ENCODE measurements at places on chromosomes 12 and 14.

GRCh38 chr14:55807881-55808379, 227.9 kb downstream of the KTN1 start:
- DNase-seq = no peak

DNA sequence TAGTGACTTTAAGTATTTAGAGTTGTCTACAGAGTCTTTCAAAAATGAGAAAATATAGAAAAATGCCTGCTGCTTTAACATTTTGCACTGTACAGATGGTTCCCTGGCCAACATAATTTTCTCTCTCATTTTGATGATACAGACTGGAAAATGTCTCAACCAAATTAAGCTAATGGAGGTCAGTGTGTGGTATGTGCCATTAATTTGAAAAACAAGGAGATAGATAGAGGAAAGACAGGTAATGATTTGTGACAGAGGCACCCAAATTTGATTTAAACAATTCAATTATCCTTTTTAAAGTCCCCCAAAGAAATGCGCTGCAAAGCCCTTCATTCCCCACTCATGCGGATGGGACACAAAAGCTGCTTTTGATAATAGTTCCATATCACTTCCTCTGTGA, 140.0 kb downstream of the ASCL1 start:
- DNase-seq = no peak

GRCh38 chr14:99198746-99199502, 73.1 kb downstream of the BCL11B start:
- DNase-seq = no peak

DNA sequence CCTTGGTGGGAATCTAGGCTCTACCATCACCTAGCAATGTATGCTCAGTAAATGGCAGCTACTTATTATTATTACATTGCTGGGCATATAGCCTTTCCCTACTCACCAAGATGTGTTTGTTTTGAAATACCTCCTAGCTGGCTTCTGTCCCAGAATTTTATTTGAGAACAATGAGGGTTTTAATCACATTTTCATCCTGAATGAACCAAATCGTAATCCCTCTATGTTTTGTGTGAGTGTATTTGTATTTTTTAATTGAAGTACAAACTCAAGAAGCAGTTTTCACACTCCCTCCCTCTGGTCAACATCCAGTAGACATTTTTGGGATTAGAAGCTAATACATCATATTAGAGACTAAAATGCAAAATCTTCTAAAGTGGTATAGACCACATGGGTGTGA, 7.6 kb downstream of the SLC7A8 start:
- DNase-seq = no peak

DNA sequence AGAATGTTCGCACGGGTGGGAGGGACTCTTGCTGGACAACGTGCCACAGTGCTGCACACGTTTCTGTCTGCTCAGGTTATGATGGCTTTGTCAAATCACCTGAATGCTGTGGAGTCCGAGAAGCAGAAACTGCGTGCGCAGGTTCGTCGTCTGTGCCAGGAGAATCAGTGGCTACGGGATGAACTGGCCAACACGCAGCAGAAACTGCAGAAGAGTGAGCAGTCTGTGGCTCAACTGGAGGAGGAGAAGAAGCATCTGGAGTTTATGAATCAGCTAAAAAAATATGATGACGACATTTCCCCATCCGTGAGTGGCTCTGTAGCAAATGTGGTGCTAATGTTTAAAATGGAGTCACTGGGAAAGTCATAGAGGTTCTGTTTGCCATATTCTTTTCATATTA, 28.5 kb downstream of the KLC1 start:
- DNase-seq = no peak

GRCh38 chr12:45093051-45093450, 42.2 kb upstream of the DBX2 start:
- no peak for DNase-seq

GRCh38 chr12:49893753-49894750, 9.6 kb downstream of the FAIM2 start:
- DNase-seq = no peak

- DNase-seq = no peak
Observed at GRCh38 chr12:1273051-1273450, 282.0 kb downstream of the ERC1 start.

- DNase-seq = no peak
Observed at GRCh38 chr14:49945448-49946319, 52.8 kb downstream of the ARF6 start.

- DNase-seq = no peak
Observed at GRCh38 chr12:110844551-110845338, 2.0 kb upstream of the CCDC63 start.

GRCh38 chr14:105851716-105852377, 325.5 kb downstream of the TMEM121 start:
- no peak for DNase-seq

DNA sequence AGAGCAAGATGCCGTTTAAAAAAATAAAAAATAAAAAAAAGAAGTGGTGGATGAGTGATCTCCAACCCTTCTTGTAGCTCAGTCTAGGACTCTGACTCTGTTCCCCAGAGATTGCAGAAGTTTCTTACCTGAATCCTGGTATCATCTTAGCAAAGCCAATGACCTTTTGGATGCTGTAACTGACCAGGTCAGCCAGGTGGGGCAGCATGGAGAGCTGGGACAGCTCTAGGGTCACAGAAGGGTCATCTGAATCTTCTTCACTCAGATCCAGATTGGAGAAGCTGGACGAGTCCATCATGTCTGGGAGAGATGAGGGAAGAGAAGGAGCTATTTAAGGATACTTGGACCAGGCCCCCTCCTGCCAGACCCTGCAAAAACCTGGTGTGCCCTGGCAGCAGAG, 35.8 kb upstream of the HDAC7 start:
- DNase-seq = no peak

- no peak for DNase-seq
Observed at GRCh38 chr12:6700646-6701051, at the start of gene PIANP. PIANP (minus strand) TSS chr12:6700815; CDS start chr12:6698061, 2,754 bp downstream.

GRCh38 chr12:29066011-29066588, 83.0 kb upstream of the FAR2 start:
- no peak for DNase-seq

DNA sequence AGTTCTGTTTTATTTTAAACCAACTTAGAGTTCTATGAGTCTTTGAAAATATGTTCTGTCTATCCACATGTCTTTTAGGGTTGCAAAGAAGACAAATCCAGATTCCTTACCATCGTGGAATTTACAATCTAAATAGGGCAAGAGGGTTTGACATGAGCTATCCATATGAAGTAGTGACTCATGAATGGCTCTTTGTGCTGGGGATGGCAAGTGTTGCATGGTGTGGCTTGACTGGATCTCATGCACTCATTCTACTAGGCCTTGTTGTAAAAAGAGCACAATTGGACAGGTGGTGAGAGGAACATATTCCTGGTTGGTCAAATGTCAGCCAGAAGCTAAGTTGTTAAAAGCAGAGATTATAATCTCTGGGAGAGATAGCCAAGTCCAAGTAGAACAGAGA, 509.1 kb downstream of the DIO2 start:
- no peak for DNase-seq

- DNase-seq = no peak
Observed at GRCh38 chr14:31159682-31160296, 47.8 kb downstream of the HECTD1 start.

GRCh38 chr12:107385509-107385908, 292.2 kb upstream of the CRY1 start:
- no peak for DNase-seq

- no peak for DNase-seq
Observed at GRCh38 chr14:54818201-54819133, 84.2 kb downstream of the GCH1 start.

DNA sequence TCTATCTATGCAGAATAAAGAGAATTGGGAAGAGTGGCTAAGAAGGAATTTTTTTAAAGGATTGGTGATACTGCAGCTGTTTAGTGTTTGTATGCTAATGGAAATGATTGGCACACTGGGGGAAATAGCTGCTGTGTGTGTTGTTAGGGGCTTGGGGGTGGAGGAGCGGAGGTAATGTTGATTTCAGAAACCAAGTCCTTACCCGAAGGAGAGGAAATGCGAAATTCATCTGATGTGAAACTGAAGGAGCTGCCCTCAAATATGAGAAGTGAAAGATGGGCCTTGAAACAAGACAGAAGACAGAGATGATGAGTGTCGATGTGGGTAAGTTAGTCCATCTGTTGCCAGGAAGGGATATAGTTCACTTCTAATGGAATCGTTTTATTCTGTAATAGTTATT, 21.2 kb upstream of the RNASE12 start:
- no peak for DNase-seq

GRCh38 chr12:9134981-9135628, 19.4 kb upstream of the A2M start:
- DNase-seq = no peak

- no peak for DNase-seq
Observed at GRCh38 chr14:70045844-70046535, 142.8 kb downstream of the SLC8A3 start.

- DNase-seq = no peak
Observed at GRCh38 chr12:109972821-109973220, 23.3 kb downstream of the GIT2 start.

- DNase-seq = no peak
Observed at GRCh38 chr12:53495903-53496751, 3.1 kb downstream of the MAP3K12 start.

DNA sequence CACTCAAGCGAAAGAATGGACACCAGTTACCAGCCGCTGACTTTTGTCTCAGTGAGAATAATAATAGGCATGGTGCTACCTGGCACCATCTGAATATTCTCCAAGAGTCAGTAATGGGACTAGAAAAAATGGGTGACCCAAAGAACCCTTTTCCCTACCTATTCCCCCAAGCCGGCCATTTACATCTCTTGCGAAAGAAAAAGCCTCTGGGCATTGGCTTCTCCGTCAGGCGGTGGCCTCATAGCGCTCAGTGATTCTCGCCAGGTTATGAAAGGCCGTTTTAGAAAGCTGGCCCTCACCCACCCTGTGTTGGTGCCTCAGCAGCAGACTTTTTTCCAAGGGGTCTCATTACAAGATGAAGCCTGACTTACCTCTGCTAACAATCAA, 523 bp upstream of the SLC6A15 start:
- DNase-seq = no peak

GRCh38 chr12:88299567-88300101, 157.5 kb downstream of the TMTC3 start:
- DNase-seq = no peak

GRCh38 chr14:29636870-29637269, 290.8 kb downstream of the PRKD1 start:
- no peak for DNase-seq

DNA sequence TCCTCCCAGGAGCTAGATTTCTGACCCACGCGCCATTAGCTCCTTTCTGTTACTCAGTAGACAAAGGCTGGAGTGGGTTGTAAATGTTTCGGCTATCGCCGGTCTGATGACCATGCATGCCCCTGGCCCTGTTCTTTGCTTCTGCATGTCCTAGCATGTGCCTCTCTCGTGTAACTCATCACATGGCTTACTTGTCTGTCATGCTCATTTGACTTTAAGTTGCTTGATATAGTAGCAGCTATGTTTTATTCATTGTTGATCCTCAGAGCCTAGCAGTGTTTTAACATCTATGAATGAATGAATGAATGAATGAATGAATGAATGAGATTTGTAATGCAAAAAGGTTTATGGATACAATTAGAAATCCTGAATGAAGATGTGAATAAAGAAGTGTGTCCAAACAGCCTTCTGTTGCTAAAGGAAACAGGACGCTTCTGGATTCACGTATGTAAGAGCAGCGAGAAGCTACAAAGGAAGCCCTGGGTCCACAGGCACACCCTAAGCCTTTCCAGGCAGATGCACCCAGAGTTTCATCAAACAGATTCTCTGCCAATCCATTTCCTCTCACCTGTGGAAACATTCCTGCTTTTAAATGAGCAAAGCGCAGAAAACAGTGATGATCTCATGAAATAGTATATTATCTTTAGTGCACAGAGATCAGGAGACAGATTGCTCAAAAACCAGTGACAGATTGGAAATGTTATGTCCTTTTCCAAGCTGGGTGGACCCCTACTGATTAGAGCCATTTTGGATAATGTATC, 3.4 kb downstream of the GSG1 start:
- no peak for DNase-seq

DNA sequence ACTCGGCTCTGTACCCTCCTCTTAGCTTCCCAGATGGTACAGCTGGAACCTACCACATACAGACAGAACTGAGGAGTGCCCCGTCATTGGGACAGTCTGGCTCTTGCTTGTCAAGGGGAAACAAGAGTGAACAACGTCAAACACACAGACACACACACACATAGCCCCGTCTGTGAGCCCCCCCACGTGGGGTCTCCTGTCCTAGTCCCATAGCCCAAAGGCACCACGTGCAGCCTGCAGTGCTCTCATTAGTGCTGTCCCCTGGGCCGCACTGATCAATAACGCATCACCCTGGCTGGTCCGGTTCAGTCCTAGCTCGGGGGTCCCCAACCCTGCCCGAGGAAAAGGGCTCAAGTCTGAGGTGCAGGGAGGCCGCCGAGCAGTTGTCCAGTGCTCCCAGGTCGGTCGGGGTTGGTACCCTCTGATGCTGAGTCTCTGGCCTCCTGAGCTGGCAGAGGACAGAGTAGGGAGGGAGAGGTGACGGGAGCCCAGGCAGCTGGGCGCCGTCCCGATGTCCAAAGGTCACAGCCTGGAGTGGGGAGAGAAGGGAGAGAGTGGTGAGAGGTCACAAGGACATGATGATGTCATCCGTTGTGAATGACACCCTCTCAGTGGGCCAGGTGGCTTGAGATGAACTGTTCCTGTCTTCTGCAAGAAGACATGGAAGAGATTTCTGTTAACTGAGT, 105.4 kb upstream of the NOS1 start:
- no peak for DNase-seq

GRCh38 chr12:7016958-7017571, 1.2 kb downstream of the LPCAT3 start:
- DNase-seq = no peak

GRCh38 chr12:57718641-57719528, 19.7 kb downstream of the AGAP2 start:
- no peak for DNase-seq

Measured in esophagus squamous epithelium (tissue), 5 donors.